ENCODE measurements at places on chromosomes 5 and 9.
A peak's percentile ranks its signal among the peaks of the same experiment; 100 is the strongest.

- no peak for DNase-seq
Observed at GRCh38 chr5:142346706-142347105, 21.9 kb upstream of the SPRY4 start.

GRCh38 chr9:114387680-114388356 is at the start of gene AKNA:
AKNA (minus strand) TSS chr9:114387982; CDS start chr9:114381333, 6,649 bp downstream.
- DNase-seq, result peak; percentile 79

DNA sequence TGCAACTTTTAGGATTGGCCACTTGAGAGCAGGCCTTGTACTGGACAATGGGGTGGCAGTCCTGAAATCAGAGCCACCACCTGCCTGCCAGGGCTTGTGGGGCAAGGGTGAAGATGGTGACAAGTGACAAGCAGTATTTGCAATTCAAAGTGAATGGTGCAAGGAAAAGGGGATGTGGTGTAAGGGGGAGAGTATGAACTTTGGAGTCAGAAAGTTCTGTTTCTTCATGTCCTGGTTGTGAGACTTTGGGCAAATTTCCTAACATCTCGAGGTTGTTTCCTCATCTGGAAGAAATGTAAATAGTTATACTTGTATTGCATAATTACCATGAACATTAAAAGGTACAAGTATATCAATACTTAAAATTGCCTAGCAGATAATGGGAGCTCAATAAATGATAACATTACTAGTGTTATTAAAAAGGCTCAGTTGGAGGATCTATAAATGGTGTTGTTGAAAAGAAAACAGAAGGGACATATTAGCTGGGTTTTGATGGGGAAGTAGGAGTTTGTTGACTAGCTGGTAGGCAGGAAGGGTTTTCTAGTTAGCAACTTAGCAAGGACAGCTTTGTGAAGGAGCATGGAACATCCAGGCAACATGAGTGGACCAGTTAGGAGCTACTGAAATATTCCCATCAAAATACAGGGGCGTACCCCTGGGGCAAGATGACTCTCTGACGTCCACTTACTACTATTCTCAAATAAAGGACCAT is 21.3 kb upstream of the MEGF9 start:
- DNase-seq, result no peak

GRCh38 chr9:131736431-131736830 is 3.4 kb downstream of the RAPGEF1 start:
- no peak for DNase-seq

DNA sequence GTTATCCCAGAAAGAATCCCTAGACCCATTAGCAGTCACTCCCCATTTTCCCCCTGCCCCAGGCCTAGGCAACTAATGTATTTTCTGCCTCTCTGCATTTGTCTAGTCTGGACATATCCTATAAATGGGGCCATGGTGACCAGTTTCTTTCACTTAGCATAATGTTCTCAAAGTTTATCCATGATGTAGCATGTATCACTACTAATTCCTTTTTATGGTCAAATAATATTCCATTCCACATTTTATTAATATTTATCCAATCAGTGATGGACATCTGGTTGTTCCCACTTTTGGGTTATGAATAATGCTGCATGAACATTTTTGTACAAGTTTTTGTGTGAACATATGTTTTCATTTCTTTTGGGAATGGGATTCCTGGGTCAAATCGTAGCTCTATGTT is 1.5 kb downstream of the FCHO2 start:
- DNase-seq, result no peak

GRCh38 chr5:145407300-145408047 is 427.7 kb downstream of the PRELID2 start:
- no peak for DNase-seq

DNA sequence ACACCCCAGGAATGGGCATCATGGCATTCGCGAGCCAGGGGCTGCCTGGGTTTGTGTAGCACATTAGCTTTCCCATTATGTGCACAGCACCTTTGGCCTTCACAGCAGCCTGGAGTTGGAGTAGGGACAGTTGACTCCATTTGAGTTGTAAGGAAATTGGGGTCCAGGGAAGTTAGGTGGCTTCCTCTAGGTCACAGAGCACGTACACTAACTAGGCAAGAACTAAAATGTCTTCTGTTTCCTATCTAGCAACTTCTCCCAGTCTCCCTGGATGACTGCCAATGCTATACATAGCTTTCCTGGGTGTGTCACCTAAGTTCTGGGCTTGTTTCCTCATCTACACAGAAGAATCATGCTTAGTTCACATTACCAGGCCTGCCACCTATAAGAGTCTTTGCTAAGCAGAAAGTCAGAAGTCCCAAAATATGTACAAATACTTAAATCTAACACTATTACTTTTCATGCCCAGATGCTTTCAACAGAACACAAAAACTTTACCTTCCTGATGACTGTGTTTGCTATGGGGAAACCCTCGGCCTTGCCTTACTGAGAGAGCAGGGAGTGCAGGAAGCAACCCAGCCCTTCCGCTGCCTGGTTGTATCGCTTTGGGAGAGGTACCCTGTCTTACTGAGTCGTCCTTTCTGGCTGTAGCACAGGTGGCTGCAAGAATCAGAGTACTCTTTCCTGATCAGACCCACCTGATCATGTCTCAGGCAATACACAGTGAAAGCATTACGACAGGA is 12.0 kb downstream of the MACROH2A1 start:
- DNase-seq, result peak; percentile 85

- DNase-seq, result no peak
Observed at GRCh38 chr5:134063188-134063820, 51.2 kb upstream of the TCF7 start.

DNA sequence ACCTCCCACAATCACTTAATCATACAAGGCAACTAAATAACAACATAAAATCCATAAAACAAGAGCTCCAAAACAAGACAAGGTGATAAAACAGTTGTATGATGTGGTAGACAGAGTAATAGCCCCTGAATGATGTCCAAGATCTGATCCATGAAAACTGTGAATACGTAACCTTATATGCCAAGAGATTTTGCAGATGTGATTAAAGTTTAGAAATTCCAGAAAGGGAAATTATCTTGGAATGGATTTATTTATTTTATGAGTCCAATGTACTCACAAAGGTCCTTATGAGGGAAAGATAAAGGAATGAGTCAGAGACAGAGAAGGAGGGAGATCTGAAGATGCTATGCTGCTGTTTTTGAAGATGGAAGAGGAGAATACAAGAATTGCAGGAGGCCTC is 1775.7 kb upstream of the C9orf72 start:
- DNase-seq, result no peak

- no peak for DNase-seq
Observed at GRCh38 chr9:80163889-80164288, 592.1 kb downstream of the TLE4 start.

DNA sequence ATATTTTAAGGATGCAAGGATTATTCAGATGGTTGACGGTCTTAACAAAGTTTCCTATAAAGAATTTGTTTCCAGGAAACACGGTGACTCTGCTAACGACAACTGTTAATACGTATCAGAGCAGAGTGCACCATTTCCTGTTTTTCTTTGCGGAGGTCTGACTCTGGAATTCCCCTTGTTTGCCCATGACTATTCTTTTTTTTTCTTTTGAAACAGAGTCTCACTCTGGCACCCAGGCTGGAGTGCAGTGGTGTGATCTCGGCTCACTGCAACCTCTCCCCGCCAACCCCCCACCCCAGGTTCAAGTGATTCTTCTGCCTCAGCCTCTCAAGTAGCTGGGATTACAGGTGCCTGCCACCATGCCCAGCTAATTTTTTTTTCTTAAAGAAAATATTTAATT is 115.9 kb downstream of the CDC42SE2 start:
- DNase-seq, result peak; percentile 77

DNA sequence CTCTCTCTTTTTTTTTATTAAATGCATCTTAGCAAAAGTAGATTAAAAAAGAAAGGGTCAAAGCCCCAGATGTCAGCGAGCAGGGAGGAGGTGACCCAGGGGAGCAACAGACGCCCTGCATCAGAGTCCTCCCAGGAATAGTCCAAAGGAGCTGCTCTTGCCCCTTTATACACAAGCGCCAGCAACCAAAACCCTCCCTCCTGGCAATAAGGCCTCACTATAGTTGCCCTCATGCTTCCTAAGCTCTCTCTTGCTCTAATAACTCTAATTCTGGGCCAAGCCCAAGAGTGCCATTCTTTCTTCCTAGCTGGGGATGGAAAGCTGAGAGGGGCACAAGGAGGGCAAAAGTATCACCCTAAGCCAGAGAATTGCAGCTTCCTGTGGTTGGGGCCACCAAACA is 26.3 kb downstream of the PCDHGC5 start:
- no peak for DNase-seq

- DNase-seq, result no peak
Observed at GRCh38 chr5:15440434-15440833, 59.5 kb upstream of the FBXL7 start.

DNA sequence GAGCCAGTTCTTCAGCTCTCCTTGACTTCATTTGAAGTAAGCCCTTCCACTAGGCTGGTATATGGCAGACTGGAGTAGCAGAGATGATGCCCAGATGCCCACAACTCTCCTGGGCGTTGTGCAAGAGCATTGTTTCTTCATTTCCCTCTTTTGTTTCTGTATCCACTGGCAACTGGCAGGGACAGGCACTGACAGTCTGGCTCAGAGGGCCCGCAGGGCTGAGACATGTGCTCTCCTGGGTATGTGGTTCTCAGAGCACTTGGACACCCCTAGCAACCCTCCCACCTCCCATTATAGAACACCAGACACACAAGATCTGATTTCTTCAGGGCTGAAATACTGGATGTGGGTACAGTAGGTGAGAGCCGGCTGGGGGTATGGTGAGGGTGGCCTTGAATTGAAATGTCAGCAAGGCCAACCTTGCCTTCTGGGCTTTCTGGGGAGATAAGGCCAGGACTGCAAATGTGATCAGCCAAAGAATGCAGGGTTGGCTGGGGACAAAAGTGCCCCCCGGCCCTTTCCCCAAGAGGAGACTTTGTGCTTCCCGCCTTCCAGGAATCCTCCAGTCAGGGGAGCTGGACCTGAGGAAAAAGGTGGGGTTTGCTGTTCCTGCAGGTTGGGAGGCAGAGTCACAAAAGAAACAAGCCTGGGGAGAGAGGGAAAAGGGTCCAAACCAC is 28.6 kb upstream of the CTNNA1 start:
- no peak for DNase-seq

DNA sequence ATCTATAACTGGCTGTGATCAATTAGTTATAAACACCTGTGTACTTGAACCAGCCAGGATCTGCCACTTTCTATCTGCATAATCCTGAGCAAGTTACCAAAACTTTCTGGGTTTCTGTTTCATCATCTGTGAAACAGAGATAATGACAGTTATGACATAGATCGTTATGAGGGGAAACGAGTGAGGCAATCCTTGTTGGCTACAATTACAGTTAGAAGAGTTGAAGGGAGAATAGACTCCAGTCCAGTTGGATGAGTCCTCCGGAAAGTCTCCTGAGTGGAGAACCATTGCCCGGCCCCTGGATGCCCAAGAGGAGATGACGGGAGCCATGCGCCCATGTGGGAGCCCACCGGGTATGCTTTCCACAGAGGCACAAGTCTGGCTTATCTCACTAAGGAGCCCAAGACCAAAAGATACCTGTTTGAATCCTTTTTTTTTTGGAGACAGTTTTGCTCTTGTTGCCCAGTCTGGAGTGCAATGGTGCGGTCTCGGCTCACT is 4.5 kb downstream of the PDE6A start:
- no peak for DNase-seq

GRCh38 chr9:134858051-134858841 is 22.4 kb upstream of the FCN2 start:
- no peak for DNase-seq

DNA sequence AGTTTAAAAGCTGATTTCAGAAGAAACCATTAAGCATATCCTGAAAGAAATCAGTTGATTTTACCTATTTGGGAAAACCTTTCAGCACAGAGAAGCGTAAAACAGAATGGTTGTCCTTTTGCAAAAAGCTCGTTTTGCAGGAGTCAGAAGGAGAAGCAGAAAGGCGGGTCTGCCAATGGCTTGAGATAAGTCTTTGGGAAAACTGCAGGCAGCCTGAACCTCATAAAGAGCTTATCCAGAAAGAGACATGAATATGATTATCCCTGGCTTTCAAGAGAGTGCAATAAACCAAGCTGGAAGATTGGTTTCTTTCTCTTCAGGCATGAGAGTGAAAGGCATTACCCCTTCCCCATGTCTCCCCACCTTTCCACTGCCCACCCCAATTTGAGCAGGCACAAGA is 353.3 kb downstream of the ARHGEF28 start:
- DNase-seq, result no peak

DNA sequence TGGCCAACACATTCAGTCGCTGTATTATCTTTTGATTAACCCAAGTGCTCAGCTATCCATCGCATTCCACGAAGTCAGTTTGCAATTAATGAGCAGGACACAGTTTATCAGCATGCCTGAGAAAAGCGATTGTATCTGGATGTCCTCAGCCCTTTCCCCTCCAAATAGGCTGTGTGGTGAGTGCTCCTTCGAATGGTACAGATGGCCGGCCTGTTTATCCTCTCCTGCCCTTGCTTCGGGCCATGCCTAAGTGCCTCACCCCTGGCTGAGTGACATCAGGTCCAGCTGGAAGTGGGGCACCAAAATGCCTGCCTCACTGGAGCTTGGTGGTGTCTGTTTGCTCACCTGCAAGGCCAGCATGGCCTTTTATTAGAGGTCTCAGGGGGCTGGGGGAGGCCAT is 317.3 kb downstream of the GADD45G start:
- DNase-seq, result no peak

GRCh38 chr5:65946198-65946745 is 19.9 kb downstream of the ERBIN start:
- DNase-seq, result no peak

DNA sequence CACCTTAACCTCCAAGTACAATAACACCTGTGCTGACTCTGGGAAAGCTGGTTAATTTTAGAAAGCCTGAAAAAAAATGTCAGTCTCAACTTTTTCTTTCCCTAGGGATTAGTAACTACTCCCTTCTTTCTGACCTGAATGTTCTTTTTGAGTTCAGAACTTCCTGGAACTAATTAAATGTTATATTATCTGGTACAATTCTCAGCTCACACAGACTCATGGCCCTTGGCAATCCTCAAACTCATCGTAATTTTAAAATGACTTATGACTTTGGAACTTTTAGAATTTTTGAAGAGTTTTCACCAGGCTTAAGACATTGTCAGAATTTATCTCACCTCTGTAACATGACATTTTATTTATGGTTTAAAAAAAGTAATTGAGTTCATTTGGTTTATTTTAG is 315.0 kb downstream of the FER start:
- no peak for DNase-seq

DNA sequence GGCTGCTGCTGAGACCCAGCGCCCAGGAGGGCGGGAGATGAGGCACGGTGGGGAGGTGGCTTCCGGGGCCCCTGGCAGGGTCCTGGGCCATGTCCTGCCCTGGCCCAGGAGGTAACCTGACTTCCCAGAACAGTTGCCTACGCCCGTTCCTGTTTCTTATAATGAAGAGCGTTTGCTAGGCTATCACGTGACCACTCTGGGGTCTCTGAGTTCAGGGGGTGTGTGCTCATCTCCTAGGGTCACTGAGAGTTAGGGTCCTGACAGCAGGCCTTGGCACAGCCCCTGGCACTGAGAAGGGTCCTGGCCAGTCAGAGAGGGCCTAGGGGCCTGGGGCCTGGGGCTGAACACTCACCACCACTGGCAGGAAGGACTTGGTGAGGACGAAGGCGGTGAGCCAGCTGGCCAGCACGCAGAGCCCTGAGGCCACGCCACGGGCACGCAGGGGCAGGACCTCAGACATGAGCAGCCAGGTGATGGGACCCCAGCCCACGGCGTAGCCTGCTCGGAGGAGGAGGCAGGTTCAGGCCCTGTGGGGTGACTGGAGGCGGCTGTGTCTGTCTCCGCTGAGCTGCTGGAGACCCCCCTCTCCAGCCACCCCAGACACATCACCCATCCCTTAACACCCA is 6.0 kb downstream of the SLC2A6 start:
- no peak for DNase-seq

GRCh38 chr9:69036309-69036708 is 757 bp downstream of the FXN start:
- peak; percentile 16 for DNase-seq
